ENCODE measurements at places on chromosomes 1 and 21.

DNA sequence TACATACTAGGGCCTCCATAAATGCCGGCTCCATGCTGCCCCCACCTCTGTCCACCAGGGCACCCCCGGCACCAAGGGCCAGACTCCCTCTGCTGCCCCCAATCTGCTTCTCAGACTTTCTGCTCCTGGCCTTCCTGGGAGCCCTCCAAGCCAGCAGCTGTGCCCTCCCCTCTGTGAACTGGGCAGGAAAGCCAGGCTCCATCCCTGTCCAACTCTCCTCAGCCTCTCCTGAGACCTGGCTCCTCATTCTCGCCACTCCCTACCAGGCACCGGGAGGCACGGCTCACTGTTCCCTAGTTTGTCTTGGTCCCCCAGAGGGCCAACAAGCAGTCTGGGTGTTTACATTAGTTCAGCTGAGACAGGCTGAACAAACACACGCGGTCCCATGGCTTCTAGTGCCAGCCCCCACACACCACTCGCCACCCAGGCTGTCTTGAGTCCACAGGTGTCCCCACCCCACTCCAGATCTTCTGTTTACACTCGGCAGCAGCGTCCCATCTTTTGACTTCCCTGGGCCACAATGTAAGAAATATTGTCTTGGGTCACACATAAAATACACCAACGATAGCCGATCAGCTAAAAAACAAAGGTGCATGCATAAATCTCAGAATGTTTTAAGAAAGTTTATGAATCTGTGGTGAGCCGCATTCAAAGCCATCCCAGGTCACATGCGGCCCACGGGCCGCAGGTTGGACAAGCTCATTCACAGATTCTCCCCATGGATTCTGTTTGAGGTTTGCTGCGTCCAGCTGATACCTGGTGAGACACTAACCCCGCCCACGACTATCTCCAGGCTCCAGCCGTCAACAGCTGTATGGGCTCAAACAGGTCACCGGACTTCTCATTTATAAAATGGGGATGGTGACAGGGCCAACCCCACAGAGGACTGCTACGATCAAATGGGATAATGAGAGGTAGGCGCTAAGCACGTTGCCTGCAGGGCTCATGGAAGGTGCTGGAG, 29.5 kb upstream of the ECE1 start:
- DNase-seq, result no peak

GRCh38 chr21:42691901-42692559, 38.6 kb downstream of the PDE9A start:
- no peak for DNase-seq

DNA sequence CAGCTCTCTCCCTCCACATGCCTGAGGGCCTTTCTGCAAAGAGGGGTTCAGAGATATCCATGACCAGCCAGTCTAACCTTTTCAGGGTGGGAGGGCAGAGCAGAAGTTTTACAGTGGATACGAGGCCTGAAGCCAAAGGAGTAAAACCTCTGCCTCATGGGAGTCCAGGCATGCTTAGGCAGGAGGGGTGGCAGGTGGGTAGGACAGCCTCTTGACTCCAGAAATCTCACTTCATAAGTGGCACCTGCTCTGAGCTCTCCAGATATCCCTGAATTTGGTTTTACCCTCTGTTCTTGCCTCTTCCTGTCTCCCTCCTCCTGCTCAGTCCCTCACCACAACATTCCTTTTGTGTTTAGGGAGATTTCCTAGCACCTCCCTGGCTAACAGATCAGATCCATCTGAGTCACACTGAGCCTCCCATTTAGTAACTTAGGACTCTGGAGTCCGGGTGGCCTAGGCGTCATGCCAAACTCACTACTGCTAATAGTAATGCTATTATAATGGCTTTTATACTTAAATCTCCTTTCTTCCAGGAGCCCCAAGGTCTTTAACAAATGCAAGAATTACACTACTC, 201.0 kb downstream of the HS2ST1 start:
- DNase-seq, result no peak

- no peak for DNase-seq
These were observed 27.3 kb downstream of the SPSB1 start for GRCh38 chr1:9319789-9320519.

- no peak for DNase-seq
These were observed 323.6 kb downstream of the MRPL39 start for GRCh38 chr21:25283720-25284119.

- DNase-seq, result no peak
These were observed 5.4 kb upstream of the PGBD2 start for GRCh38 chr1:248900637-248901036.

- DNase-seq, result no peak
These were observed 39.8 kb downstream of the PTPN14 start for GRCh38 chr1:214511639-214511998.

DNA sequence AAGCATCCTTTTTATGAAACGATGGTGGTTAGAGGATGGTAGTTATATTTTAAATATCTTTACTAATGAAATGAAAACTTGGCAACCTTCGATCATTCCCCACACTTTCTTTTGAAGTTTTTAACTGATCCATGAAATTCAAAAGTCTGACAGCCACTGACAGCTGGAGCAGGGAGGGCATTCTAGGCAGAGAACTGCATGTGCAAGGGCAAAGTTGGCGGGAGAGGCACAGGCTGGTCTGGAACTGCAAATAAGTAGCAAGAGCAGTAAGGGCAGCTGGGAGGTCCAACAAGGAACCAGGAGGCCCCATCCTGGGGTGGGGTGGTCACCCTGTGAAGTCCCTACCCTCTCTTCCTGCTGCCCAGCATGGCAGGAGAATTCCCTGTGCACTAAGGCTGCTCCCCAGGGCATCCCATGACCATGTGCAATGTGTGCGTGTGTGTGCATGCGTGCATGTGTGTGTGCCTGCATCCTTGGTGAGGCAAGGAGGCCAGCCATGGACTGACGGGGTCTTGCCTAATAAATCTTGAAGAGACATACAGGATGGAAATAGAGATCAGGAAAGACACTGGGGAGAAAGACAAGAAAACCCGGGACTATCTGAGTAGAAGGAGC, 33.1 kb upstream of the FOXO6 start:
- DNase-seq, result no peak

DNA sequence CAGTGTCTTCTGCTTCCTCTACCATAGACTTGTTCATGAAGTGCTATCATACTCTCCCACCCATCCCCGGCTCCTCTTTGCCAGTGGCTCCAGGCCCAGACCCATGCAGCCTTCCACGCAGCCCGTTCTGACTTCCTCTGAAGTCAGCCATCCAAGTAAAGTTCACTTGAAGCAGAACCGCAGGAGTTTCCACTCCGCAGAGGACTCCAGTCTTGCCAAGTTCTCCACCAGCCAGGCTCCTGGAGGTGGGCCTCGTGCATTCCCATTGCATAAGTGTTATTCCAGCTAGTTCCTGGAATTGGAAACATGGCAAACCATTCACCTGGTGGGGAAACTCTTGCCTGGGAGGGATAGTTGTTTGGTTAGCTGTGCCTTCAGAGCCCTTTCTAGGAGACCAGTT, 185.1 kb downstream of the PLPP3 start:
- DNase-seq, result no peak

- no peak for DNase-seq
These were observed 77.5 kb downstream of the PHTF1 start for GRCh38 chr1:113681596-113682337.

DNA sequence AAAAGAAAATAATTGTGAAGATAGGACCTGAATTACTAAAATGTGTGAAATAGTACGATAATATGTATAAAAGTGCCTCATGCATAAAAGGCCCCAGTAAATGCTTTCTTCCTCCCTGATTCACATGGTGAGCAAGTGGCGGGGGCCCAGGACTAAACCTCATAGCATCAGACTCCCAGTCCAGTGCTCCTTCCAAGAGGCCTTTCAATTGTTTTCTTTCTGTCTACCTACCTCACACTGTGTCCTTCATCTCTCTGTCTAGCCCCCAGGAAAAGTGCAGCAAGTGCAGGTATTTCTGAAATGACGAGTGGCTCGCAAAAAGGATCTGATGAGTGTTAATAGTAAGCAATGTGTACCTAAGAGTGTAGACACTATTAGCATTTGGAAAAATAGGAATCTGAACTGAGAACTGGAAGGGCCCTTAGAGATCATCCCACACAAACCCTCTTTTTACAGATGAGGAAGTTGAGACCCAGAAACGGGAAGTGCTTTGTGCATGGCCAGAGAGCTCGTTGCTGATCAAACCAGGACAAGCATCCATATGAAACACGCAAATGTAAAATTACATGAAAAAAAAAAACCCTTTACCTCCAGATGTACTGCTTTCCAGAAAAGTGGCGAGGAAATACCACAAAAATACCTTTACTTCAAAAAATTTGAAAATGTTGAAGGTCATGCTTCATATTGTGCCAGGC, 118.2 kb upstream of the HOOK1 start:
- peak; percentile 30 for DNase-seq

- no peak for DNase-seq
These were observed 76.5 kb upstream of the NFIA start for GRCh38 chr1:61005614-61006580.

DNA sequence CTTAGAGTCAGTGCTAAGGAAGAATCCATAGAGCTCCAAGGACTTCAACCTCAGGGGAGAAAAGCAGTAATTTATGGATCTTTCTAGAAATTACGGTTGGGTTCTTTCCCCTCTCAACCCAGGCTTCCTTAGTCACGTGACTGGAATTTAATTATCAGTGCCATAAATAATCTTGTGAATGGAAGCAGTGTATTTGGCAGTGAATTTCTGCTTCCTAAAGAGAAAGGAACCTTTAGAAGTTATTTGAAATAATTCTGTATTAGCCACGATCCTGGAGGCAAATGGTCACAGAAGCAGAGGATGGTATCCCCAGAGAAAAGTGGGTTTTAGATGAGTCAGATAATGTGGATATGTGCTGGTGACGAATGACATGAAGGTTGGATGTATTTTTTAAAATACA, 89.6 kb downstream of the NFIA start:
- DNase-seq, result no peak

- DNase-seq, result no peak
These were observed 24.9 kb upstream of the KCNC4 start for GRCh38 chr1:110185181-110185580.

DNA sequence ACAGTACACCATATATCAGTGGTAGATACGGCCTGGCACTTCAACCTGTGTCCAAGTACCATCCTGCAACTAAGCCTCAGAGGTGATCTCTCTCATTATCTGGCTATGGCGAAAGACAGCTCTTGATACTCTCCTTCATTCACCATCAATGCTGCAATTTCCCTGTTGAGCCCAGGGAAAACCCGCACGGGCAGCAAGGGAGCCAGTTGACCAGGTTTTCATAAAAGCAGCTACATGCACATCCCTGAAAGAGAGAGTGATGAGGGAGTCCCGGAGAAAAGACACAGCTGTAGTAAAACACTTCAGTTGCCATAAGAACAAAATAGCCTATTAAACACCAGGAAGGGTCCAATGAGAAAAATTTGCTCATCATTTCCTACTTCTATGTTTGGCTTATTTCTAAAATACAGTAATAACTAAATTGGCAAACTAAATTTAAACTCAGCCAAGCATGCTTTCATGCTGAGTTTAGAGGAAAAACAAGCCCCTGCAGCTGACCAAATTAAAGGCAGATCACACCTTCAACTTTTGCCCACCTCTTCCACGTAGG, 68.3 kb downstream of the CAPZB start:
- no peak for DNase-seq

DNA sequence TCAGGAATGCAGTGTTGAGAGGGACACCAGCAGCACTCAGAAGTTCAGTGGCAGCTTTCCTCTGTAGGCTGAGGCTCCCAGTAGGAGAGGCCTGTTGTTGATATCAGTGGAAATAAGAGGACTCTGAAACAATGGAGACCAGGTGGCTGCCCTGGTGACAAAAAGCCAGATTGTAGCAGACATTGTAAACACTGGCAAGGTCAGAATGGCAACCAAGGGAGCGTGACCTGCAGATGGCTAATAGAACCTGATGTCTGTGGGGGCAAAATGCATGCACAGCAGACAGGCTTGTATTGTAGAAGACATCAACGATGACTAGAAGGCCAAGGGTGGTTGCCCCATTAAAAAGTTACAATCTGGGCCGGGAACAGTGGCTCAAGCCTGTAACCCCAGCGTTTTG, 53.1 kb upstream of the GPR37L1 start:
- no peak for DNase-seq

DNA sequence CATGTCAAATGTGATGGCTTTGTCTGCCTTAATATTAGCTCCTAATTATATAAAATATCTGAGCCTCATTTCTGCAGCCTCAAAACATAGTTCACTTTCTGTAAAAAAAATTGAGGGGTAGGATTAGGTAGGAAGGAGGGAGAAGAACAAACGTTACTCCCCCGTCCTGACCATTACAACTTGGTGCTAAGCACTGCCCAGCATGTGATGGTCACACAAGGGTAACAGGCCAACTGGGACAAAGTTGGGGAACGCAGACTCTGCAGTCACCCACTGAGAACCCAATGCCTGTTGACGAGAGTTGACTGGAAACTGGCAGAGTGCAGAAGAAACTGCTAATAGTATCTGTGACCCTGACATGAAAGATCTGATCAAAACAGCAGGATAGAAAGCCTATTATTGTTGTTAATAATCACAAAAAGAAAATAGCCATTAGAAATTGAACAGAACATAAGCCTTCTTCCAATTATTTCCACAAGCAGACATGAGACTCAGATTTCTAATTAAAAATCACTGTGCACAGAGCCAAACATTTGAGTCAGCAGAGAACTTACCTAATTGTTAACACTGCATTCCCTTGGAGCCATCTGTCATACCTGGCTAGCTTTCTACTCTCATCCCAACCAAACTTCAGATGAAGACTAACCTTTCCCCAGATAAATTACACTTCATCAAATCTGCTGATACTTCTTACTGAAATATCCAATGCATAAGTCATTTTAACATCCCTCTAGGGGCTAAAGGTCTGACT, 5.5 kb downstream of the SORT1 start:
- no peak for DNase-seq

DNA sequence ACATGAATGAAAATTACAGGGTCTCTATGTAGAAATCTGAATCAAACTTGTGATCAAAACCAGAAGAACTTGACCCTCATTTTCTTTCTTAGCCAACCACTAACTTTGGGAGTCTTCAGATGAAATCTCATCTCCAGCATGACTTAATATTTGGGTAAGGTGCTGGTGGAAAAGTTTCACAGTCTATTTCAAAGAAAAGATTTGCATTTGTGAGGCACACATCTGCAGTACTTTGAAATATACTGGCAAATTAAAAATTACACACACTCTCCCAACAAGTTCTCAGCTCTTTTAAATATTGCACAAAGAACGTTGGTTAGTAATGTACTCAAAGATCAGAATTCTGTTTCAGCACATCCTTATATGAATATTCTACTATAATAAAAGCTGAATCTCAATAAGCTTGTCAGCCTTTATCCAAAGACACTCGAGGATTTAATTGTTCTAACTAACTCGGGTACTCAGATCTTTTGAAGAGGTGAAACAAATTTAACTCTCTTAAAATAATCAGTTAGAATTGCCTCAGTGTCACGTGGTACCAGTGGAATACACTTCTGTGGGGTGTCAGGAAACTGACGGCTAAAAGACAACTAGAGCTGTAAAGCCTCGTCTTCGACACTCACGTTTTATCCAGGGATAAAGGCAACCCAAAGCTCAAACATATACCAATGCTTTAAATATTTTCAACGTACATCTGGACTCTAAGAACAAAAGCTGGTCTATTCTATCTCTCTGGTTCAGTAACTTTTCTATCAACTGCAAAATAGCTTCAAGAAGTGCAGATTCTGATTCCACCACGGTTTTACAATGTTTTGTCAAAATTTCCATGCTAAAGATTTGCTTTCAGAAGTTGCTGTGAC, 19.0 kb downstream of the SAMSN1 start:
- peak; percentile 35 for DNase-seq

GRCh38 chr1:34419663-34420136, 243.0 kb downstream of the C1orf94 start:
- no peak for DNase-seq

GRCh38 chr1:32413507-32414185, 19.4 kb upstream of the BSDC1 start:
- DNase-seq, result peak; percentile 68

- DNase-seq, result no peak
These were observed 90.8 kb upstream of the L1TD1 start for GRCh38 chr1:62103846-62104245.
